IMR-90 (cell line): ENCODE measurements at places on chromosomes 5 and 9.

GRCh38 chr5:65612298-65612907 is 11.7 kb downstream of the TRIM23 start:
- no peak for DNase-seq

DNA sequence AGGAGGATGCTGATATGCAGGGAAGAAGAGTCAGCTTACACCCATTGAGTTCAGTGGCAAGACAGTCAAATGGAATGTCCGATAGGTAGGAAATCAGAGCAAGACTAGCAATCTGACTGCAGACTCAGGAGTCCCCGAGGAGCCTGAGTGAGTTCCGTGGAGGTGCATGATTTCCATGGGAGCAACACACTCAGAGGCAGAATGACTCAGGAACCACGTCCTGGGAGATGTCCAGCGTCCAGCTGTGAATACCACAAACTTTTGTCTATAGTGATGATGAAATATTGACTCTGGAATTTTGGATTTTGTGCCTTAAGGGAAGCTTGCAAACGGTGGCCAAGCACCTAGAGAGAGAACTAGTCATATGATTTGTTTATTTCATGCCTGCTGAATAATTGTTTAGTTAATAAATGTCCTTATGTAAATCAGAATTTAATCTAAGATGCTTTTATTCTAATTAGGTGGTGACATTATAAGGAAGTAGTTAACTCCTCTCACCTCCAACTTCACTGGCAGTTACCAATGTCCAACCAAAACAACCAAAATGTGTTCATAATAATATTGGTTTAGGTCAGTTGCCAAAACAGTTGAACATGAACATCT is 100.4 kb downstream of the PDE4D start:
- DNase-seq, result peak; percentile 71

DNA sequence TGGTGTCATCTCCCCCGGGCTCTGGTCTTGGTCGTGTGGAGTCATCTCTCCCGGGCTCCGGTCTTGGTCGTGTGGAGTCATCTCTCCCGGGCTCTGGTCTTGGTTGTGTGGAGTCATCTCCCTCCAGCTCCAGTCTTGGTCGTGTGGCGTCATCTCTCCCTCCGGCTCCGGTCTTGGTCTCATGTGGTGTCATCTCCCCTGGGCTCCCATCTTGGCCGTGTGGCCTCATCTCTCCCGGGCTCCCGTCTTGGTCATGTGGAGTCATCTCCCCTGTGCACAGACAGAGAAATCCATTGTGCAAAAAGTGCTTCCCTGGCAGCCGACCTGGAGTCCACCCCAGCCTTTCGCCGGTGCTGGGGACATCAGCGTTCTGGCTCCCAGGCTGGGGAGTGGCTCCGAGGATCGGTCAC is 91.1 kb upstream of the CACNA1B start:
- peak; percentile 19 for DNase-seq

- no peak for DNase-seq
These were observed 34.3 kb upstream of the RNF130 start for GRCh38 chr5:180105827-180106312.

- DNase-seq, result no peak
These were observed 24.7 kb downstream of the WWC1 start for GRCh38 chr5:168316139-168316578.

GRCh38 chr5:96312383-96312782 is 120.7 kb downstream of the PCSK1 start:
- DNase-seq, result no peak

DNA sequence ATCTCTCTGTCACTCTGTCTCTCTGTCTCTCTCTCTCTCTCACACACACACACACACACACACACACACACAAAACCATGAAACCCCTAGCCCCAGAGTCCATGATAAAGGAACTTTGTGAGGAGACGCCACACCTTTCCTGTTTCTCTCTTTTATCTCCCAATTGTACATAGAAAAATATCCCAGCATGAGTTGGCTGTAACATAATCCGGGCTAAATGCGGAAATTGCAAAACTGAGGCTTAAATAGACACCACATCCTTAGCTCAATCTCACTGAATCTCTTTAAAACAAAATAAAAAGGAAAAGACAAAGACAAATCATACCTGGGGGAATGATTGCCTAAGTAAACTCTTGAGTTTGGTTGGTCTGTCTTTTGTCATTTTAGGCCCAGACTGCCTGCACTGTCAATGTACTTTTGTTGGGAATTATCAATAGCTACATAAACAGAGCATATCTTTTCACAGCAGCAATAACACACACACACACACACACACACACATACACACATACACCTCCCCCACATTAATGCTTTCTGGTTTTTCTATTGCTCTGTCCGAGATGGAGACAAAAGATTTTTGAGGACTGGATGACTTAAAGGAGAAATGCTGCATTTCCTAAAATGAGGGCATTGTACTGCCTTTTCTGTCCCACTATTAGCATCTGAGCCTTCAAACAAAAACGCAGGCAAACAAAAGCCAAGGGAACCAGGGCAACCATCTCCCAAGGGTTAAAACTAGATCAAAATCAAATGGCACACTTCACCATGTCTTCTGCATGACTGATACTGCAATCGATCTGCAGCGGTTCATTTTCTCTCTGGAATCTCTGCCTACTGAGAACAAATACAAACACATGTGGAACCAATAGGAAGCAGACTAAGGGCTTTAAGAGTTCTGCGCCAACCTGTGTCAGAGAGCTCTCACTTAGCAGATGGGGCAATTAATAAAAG is 321.5 kb downstream of the NFIB start:
- DNase-seq, result no peak

DNA sequence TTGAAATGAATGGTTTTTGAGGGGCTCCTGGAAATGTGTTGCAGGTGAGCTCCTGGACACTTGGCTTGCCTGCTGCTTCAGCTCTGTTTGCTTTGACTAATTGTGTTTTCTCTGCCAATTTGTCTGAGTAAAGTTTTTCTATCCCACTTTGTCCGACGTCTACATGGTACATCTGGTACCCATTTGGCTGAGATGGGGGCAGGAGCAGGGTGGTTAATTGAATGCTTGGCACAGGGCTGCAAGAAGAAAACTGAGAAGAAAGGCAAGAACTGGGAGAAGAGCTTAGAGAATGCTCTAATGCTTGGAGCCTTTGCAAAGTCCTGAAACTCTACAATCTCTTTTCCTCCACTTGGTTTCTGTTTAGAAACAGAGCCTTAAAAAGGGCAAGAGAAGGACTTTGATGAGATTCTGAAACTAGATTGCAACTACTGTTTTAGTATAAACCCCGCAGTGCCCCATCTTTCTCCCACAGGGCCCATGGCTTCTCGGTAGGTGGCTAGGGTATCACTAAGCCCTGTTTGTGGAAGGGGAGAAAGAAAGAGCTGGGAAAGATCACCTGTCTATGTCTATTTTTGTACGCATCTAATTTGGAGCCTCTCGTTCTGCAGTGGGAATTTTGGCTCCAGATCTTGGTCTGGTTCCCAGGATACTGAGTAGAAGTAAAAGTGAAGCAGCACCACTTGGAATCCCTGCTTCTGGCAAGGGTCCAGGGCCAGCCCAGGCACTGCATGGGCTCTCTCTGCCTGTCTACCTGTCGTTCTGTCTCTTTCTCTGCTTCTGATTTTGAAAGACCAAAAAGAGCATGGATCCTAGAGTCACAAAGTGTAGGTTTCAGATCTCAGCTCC is 214.4 kb downstream of the SEMA6A start:
- DNase-seq, result no peak

- no peak for DNase-seq
These were observed 33.5 kb upstream of the ADAM19 start for GRCh38 chr5:157608972-157609565.

GRCh38 chr5:80579050-80579449 is 9.0 kb upstream of the ANKRD34B start:
- no peak for DNase-seq

GRCh38 chr9:16031486-16031885 is 478.6 kb downstream of the CCDC171 start:
- no peak for DNase-seq

GRCh38 chr5:31783731-31784130 is 144.8 kb downstream of the PDZD2 start:
- no peak for DNase-seq
